ENCODE measurements at places on chromosomes 3 and 15.

DNA sequence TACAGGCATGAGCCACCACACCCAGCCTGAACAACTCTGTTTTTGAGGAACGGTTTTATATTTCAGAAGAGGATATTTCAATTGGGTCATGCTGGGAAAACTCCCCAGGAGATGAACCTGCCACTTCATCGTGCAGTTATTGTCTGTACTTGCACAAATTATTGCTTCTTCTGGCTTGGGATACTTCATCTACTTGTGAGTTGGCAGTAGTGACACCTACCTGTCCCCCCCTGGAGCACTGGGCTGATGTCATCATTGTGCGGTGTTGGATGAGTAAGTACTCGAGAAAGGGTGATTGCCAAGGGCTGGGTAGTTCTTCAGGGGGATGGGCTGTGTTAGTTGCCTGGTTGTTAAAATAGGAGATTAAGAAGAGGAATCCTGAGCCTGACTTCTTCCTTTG, 85.1 kb upstream of the SAMMSON start:
- DNase-seq, result no peak

DNA sequence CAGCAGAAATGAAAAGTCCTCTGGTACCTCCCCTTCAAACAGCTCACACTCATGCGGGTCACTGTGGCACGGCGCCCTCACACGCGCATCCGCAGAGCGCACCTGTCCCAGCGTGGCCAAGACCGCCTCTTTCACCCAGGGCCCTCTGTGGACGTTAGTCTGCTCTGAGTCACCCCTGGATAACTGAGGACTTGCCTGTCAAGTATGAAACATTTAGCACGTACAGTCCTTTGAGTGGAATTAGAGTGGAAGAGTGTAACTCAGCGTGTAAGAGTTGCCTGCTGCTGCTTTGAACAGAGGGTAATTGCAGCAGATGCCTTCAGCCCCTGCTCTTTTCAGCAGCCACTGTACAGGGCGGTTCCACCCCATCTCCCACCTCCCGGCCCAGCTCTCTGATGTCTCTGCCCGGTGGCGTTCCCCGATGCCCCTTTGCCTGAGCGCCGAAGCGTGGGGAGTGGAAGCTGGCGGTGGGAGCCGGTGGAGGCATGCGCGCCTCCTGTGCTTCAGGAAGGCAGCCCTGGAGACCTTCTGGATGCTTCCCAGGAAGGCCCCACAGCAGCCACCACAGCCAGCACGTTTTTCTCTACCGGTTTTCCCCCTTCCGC, 23.0 kb downstream of the CPN2 start:
- no peak for DNase-seq

DNA sequence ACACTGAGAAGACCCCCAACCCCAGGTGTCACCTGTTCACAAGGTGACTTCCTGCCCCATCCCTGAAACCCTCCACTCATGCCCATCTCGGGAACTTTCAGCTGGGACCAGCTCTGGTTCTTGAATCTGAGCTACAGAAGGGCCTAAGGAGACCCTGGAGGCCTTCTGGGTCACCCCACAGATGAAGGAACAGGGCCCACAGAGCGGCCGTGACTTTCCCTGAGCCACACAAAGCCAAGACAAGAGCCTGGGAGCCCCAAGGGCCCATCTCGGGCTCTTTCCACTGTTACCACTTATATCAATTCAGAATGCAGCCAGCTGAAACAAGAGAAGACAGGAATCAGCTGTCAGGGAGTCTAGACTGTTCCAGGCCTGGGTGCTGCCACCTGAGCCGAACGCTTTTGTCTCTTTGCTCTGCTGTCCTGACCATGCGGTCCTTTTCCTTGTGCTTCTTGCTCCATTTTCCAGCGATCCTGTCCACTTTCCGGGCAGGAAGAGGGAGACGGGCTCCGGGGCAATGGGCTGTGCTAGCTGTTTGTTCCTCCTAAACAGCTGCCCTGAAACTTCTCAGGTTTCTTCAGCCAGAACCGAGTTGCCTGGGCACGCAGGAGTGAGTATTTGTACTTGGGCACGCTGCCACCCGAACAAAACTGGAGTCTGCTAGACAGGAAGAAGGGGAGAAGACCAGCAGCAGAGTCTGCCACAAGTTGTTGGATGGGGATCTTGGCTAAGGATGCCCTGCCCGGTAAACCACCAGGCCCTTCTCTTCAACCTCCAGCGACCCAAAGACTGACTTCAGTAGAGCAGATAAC, 28.0 kb upstream of the PIGZ start:
- no peak for DNase-seq

DNA sequence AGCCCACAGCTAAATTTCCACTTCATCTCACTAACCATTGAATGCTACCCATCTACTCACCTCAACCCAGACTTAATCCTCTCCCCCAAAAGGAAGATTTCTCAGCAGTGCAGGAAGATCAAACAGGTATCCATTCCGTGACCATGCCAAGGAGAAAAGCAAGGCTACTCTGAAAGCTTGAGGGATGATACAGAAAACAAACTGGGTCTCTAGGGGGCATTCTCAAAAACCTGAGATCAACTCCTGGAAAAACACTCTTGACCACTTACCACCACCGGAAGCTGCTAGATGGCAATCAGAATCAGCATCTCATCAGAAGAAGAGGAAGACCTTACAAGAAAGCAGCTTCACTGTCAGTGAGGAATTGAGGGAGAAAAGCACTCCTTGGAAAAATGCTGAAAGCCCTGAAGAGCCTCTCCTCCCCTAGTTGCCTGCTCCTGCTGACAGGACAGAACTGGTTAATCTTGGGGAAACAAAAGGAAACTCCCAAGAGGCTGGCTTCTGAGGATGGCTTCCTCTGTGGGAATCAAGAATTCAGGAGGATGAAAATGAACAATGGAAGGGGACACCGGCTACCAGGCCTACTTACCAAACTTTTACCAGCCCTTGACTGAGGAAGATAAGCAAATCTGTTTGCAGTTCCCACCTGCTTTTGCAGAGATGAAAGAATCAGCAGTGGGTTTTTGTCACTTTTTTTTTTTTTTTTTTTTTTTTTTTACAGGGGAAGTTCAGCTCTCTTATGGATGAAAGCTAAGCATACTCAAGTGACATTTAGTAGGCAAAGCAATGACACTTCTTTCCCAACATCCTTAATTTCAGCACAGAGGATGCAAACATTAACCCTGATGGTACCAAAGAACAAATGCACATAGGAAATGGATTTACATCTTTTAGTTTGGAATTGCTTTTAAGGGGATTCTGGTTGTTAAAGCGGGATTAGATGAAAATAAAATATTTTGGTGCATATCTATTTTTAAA, at the start of gene ATP8B4:
ATP8B4 (minus strand) TSS at position 171 of the 978 bp plus-strand sequence. CDS start 12,267 bp downstream, outside the sequence.
- DNase-seq, result peak; percentile 64

- DNase-seq, result no peak
Measured at GRCh38 chr15:33310481-33311311, at the start of gene RYR3. Gene RYR3 (plus strand): TSS chr15:33310967. CDS start chr15:33311046, 79 bp downstream.

DNA sequence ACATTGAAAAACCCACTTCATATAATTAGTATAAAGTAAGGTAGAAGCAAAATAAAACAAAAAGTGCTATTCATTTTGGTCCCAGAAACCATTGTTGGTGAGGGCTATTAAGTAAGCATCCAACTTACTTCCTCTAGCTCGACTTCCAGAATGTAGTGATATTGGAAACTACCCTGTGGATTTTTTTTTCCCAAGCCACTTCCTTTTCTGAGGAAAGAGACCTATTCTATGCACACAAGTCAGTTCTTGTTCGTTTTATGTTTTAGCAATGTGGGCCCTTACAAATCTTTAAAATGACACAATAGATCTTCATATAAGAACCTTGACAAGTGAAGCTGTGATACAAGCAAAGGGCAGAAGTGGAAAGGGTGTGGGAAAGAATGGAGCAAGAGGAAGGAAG, 402.0 kb upstream of the TBL1XR1 start:
- no peak for DNase-seq

- DNase-seq, result no peak
Measured at GRCh38 chr3:108333961-108334360, 37.6 kb downstream of the HHLA2 start.

GRCh38 chr3:118137778-118138177, 896.9 kb downstream of the IGSF11 start:
- DNase-seq, result no peak

DNA sequence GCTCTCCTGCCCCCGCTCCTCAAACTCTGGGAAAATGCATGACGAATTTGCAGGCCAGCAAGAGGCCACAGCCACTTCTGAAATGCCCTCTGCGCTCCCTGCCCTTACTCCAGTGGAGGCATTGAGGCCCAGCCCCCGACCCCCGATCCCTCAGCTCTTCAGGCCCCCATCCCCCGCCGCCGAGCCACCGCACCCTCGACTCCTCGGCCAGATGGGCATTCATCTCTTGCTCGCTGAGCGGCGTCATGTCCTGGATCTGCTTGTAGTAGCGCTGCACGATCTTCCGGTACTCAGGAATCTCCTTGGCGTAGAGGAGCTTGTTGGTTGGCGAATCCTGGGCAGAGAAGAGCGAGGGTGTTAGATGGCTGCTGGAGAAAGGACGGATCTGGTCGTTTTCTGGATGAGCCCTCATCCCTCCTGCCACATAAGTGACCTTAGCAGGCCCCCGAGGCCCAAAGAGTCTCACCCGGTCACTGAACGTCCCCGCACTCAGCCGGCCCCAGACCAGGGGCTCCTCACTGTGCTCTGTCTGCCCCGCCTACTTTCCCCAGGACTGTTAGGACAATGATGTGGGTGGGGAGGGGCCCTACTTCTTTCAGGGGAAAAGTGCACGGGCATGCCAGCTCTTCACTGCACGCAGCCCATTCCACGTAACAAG, 14.0 kb downstream of the H1-8 start:
- DNase-seq, result no peak
